ENCODE measurements at places on chromosomes 5 and 9.

GRCh38 chr9:127949827-127950512, 12.3 kb upstream of the DPM2 start:
- DNase-seq, result no peak

- DNase-seq, result no peak
Observed at GRCh38 chr5:60209146-60209840, 315.8 kb upstream of the PDE4D start.

DNA sequence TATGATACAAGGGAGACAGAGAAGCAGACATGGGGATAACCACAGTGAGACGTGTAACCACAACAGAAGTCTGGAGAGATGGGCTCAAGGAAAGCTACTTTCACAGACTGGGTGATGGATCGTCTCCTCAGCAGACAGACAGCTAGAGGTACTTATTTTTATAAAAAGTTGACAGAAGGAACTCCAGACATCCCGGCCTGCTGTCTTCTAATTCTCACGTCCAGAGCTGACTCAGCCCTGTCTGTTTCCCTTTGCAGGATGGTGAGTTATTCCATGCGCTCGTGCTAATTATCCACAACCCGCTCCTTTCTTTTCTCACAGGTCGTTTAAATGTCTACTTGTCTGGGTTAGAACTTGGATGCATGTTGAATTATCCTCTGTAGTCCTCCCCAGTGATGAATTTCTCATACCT, 304.5 kb downstream of the CWC27 start:
- no peak for DNase-seq

GRCh38 chr9:120710110-120710981, 3.9 kb downstream of the MEGF9 start:
- no peak for DNase-seq
